ENCODE measurements at places on chromosomes 1 and 21. TPM values are rescaled to one million over a fixed set of nuclear protein-coding genes. Genes with fewer than 3 reads are reported as not detected.

Gene TESK2
- 1.0 TPM for total RNA-seq

Gene OR2T35
- total RNA-seq, result under 0.01 TPM

Gene CD1B
- not detected for total RNA-seq

DNA sequence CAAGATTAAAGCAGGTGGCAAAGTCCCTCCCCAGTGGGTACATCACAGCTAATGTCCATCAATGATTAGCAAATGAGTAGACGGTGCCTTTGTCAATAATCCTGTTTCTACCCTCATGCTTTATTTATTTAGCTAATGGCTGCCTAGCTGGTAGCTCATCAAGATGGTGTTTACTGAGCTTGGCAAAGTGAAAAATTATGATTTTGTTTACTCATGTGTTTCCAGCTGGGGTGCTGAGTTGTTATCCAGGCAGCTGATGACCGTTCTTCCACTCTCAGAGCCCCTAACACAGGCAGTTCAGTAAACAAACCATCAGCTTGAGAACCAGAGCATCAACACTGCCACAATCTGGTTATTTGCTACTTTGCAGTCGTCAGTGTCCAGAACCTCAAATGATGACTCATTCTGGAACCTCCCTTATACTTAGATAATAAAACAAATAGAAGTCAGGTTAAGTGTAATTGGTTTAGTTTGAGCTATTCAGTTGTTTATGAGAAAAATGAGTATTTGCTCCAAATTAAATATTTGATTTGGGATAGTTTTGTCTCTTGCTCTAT lies 163.9 kb downstream of the ST6GALNAC5 start:
- peak; percentile 73 for DNase-seq

DNA sequence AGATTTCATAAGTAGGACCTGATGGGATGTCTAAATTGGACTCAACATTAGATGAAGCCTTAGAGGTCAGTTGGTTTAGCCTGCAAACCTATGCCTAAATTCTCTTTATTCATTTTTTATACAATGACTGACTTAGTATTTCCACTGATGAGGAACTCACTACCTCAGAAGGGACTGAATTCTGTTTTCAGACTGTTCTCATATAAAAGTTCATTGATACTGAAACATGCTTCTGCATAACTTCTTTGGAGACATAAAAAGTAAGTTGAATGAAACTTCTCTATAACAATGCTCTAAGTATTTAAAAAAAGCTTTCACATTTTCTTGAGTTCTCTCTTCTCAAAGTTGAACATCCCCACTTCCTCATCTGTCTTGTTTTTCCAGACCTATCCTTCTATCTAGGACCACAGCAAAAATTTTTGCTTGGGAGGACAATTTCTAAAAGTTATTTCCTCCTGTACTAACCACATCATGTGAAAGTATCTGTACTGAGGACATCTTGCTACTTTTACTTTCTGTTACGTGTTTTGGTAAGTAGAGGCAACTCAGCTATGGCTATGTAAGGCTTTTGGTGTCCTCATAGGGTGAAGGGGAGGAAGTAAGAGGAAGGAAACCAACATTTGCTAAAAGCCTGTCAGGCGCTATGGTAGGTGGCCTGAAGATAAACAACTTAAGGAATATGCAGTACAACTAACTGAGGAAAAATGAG lies 64.1 kb downstream of the USP24 start:
- no peak for DNase-seq

DNA sequence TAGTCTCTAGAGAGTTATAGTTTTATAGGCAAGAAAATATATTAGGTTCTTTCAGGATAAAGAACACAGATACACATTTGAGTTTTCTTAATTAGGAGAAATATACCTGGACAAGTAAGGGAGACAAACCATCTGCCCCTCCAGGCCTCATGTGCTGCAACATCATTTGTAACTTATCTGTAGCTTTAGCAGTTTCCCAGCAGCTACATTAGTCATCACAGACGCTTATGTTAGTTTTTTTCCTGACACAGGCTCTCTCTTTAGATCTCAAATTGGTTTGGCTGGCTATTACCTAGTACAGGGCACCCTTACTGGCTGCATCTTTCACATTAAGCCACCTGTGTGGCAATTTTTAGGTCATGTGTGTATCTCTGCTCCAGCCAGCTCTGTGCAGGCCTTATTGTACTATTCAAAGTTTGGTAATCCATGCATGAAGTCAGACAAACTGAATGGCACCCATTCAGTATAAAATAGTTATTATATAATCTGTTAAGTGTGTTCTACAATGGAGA lies 25.9 kb downstream of the GNPAT start:
- no peak for DNase-seq

DNA sequence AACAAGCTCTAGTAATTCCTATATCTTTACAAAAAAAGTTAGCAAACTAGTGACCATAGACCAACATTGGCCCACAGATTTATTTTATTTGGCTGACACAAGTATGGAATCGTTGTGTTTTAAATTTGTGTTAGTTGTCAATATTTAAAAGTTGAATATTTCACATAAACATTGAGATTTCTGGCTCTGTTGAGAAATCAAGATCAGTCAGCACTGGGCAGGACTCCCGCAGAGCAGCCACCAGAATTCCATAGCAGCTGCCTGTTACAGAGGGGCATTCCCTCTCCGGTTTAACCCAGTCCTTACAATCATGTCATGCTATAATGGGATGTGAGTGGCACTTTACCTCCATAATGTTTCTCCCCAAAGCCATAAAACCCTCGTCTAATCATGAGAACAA lies 79.2 kb upstream of the NRIP1 start:
- peak; percentile 49 for DNase-seq

DNA sequence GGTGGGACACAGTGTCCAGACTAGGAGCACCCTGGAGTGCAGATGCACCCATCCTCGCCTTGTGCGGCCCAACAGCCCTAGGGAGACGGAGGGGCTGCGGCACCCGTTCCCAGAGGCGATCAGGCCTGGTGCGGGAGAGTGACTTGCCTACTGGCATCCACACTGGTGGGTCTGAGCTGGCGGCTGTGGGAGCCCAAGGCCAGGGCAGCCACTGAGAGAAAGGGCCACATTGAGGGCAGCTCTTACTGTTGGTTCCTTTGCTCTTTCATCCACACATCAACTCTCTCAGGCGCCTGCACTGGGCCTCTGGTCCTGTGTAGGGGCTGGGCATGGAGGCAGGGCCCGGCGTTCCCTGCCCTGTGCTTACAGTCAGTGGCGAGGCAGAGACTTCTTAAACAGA lies 8.6 kb downstream of the PODN start:
- DNase-seq, result no peak

DNA sequence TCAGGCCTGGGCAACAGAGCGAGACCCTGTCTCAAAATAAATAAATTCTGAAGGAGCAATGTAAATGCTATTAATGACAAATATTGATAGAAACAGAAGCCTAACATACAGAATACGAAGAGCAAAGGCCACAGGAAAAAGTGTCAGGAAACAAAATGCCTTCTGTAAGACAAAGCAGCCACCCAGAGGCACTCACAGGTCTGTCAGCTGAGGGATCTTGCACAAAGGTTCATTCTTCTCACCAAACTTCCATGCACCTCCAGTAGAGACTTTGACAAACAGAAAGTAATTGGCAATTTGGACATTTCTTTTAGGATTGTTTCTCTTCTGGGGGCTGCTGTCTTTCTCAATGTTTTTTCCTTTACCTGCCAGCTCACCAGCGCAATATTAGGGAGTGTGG lies 1.2 kb upstream of the ALDH9A1 start:
- DNase-seq, result no peak

- no peak for DNase-seq
Observed at GRCh38 chr1:67890857-67891256, 57.6 kb upstream of the GNG12 start.

- DNase-seq, result no peak
Observed at GRCh38 chr1:202266061-202266765, 72.6 kb downstream of the LGR6 start.

DNA sequence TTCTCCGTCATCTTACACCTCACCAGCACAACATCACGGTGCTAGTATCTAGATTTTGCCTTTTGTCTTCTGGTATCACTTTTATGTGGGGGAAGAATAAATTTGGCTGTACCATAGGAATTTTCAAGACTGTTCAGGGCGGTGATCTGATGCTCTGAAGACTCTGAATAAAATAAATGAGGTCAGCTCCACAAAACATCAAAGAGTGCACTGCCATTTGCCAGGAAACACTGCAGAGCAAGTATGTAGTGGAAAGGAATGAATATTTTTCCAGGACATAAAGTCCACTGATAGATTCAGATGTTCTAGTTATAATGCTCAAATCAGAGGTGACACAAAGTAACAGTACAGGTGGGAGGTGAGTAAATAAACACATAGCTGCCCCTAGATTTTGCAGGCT lies 56.3 kb downstream of the ZP4 start:
- DNase-seq, result peak; percentile 4
